ENCODE measurements at places on chromosomes 3 and 15.

DNA sequence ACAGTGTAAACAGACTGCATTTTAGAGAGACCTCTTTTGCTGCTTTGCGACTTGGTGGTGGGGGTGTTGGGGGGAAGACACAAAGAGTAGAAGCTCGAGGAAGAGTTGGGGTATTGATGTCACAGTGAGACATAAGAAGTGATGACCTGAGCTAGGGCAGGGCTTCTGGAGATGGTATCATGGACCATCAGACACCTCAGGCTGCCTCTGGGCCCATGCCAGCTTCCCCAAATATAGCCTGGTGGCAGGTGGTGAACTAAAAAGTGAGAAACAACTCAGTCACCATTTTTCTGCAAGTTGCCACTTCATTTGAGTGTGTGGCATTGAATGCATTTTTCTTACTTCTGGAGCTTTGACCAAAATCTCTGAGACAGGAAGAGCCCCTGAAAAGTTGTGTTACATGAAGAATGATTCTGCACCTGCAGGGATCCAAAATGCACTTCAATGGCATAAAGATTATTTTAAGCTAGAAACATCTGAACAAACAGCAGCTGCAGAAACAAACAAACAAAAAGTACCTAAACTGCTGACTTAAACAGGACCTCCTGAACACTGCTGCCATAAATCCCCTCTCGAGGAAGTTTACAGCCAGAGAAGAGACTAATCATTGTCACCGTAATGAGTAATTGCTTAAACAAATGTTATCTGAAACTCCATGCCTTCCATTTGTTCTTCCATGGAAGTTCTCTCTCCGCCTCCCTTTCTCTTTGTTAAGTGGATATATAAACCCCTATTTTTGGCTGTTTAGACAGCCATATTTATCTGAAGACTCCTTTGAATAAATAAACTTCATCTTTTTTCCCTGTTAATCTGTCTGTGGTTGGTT, 15.2 kb upstream of the XIRP1 start:
- no peak for DNase-seq
- peaks cover 1% of the 10 kb centered on the region for H3K27me3 ChIP-seq
- peaks cover 4% of the 10 kb centered on the region for H3K36me3 ChIP-seq
- peaks cover 31% of the 10 kb centered on the region for H3K4me1 ChIP-seq
- peak overlapping the region; percentile 96 for H3K27ac ChIP-seq

DNA sequence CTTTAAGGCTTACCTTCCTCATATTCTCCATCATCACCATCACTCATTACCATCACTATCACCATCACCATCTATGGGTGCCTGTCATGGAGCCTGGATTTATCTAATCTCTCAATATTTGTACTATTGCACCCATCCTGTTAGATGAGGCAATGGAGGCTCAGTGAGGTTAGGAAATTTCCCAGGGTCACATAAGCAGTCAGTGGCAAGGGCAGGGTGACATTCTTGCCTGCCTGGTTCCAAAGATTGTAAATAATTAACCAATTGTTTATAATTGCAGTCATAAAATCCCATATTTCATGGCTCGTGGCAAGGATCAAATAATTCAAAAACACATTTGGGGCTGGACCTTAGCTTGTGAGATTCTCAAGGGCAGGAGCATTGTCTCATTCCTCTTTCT, 55.2 kb downstream of the MGLL start:
- peaks cover 2% of the 10 kb centered on the region for H3K4me1 ChIP-seq
- peaks cover 5% of the 10 kb centered on the region for H3K27me3 ChIP-seq
- no peak overlapping the region for H3K27ac ChIP-seq

DNA sequence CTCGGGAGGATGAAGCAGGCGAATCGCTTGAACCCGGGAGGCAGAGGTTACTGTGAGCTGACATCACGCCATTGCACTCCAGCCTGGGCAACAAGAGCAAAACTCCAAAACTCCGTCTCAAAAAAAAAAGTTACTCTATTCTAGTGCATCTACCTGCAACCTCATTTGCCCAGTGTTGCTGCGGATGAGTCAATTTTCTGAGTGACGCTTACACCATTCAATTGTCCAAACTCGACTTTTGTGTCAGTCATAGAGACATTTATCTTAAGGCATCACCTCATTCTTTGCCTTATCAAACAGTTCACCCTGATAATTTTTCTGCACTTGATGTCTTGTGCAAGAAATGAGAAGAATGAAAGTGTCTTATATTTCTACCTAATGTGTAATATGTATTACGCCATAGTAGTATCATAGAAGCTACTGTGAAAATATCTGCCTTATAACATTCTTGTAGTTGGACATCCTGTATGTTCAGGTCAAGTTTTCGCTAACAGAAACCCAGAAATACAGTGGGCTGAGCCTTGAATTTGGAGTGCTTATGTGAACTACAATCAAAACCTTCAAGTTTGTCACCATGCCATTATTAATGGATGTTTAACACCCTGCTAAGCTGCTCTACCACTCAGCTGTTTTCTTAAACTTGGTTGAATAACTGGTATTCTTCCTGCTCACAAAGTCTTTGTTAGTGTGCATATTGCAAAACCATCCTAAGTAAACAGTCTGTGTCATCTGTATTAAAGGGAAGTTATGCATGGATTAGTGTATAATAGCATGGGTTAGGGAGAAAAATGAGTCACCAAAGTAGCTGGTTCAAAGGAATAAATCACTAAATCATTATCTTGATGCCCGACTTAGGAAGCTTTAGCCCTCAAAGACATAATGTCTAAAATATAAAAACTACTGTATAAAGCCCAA, 531.0 kb upstream of the NR2F2 start:
- peaks cover 5% of the 10 kb centered on the region for H3K27me3 ChIP-seq
- H3K27ac ChIP-seq, result no peak overlapping the region
- no peaks in the 10 kb centered on the region for H3K36me3 ChIP-seq
- H3K4me3 ChIP-seq, result no peak overlapping the region
- peaks cover 3% of the 10 kb centered on the region for H3K4me1 ChIP-seq

DNA sequence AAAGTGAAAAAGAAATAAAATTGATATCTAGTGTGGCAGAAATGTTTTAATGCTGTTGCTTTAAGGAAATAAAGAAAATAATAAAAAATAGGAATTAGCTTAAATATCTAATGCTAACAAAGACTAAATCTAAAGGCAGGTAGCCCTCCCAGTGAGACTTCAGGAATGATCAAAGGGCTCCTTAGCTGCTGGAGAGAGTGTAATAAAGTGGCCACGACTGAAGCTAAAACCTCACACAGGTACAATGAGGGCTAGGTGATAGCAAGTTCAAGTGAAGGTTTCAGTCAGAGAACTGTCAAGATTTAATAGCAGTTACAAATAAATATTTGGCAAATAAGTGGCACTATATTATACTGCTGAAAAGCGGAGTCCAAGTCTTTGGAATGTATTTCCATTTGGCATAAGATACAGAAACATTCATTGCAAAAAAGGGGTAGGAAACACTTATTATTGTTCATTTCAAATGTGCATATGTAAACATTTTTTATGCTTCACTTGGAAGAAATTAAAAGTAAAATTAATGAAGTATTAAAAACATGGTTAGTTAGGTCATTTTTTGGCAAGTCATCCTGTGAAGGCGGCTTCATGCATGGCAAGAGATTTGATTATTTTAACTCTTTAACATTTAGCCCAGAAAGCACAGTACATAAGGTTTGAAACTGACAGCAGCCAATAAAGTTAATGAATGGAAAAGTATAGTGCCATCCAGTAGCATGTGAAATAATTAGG, 168.2 kb downstream of the ECT2 start:
- no peak for DNase-seq
- H3K4me1 ChIP-seq, result peaks cover 32% of the 10 kb centered on the region
- no peaks in the 10 kb centered on the region for H3K36me3 ChIP-seq
- H3K27ac ChIP-seq, result peak overlapping the region; percentile 88
- H3K27me3 ChIP-seq, result no peaks in the 10 kb centered on the region
- no peak overlapping the region for H3K4me3 ChIP-seq

- H3K27me3 ChIP-seq, result peaks cover 1% of the 10 kb centered on the region
- H3K4me1 ChIP-seq, result peaks cover 20% of the 10 kb centered on the region
- H3K27ac ChIP-seq, result peak overlapping the region; percentile 77
- H3K4me3 ChIP-seq, result no peak overlapping the region
- H3K36me3 ChIP-seq, result no peaks in the 10 kb centered on the region
These were observed 51.7 kb upstream of the SMAD3 start for GRCh38 chr15:67013696-67014095.

DNA sequence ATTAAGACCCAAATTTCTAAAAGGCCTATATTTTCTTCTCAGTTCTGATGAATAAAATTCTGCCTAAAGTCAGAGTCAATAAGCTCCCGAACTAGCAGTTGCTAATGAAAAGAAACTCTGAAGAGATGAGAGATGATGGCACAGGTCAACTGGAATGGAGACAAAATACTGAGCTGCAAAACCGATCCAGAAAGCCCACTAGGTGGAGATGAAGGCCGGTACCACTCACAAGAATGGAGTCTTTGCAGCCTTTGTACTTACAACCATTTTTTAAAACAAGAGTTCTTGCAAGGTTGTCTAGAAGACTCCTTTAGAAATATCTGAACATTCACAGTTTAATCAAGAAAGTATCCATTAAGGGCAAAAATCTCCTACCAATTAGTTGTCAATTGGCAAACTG, 119.9 kb upstream of the TJP1 start:
- no peaks in the 10 kb centered on the region for H3K27me3 ChIP-seq
- peak; percentile 30 for DNase-seq
- H3K36me3 ChIP-seq, result no peaks in the 10 kb centered on the region
- H3K4me3 ChIP-seq, result no peak overlapping the region

GRCh38 chr15:27993996-27994780, 104.9 kb downstream of the OCA2 start:
- H3K36me3 ChIP-seq, result no peaks in the 10 kb centered on the region
- no peak for DNase-seq
- peaks cover 2% of the 10 kb centered on the region for H3K27me3 ChIP-seq
- no peaks in the 10 kb centered on the region for H3K4me1 ChIP-seq
- no peak overlapping the region for H3K4me3 ChIP-seq
- H3K27ac ChIP-seq, result peak overlapping the region; percentile 43

DNA sequence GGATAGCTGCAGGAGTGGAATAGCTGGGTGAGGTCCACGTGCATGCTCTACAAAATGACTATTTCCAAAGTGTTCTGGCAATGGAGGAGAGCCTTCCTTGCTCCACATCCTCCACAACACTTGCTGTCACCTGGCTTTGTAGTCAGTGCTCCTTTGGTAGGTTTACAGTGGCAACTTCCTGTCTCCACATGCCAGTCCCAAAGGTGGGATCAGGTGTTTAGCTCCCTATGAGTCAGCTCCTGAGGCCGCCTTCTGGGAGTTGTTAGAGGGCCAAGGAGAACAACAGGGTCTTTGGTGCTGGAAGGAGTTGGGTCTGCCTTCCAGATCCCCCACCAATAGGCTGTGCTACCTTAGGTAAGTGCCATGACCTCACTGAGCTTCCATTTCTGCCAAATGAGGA, 15.3 kb upstream of the LIMD1 start:
- H3K27me3 ChIP-seq, result no peaks in the 10 kb centered on the region
- H3K27ac ChIP-seq, result no peak overlapping the region
- H3K4me1 ChIP-seq, result no peaks in the 10 kb centered on the region
- H3K36me3 ChIP-seq, result no peaks in the 10 kb centered on the region
